Stimulated activated CD4-positive, alpha-beta T cell treated with anti-CD3 and anti-CD28 coated beads, TNF-alpha, amount 100 ng/mL, for 4 hours (primary cell): ENCODE measurements at places on chromosomes 16 and 17.

DNA sequence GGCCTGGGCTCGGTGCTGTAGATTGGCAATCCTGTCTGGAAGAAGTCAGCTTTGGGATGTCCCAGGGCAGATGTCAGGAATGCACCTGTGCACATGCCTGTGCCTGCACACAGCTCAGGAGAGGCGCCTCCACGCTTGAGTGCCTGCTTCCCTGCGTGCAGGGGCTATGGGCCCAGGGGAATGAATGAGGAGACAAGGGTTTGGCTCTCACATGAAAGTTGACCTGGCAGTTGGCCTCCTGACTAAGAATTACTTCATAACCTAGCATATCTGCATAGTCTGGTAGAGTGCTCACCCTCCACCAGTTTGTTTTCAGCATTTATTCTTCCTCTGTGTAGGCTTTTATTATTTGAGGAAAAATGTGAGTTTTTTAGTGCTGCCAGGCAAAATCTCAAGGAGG lies 50.0 kb downstream of the PLD6 start:
- no peak for DNase-seq

DNA sequence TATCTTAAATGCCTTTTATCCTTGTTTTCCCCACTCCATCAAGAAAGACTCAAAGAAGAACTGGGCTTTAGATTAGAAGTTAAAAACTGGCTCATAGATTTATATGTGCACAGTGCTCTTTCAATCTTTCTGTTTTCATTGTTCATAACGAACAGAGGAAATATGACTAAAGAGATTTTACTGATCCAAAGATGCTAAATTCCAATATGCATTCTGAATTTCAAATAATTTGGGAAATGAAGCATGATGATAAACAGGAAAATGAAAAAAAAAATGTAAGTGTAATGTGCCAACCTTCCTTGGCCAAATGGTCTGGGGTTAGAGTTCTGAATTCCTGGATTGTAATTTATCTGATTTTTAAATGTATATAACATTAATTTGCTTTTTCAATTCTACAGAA lies 25.0 kb upstream of the SMIM36 start:
- no peak for DNase-seq

GRCh38 chr16:2071454-2072202 lies 23.8 kb downstream of the TSC2 start:
- no peak for DNase-seq

DNA sequence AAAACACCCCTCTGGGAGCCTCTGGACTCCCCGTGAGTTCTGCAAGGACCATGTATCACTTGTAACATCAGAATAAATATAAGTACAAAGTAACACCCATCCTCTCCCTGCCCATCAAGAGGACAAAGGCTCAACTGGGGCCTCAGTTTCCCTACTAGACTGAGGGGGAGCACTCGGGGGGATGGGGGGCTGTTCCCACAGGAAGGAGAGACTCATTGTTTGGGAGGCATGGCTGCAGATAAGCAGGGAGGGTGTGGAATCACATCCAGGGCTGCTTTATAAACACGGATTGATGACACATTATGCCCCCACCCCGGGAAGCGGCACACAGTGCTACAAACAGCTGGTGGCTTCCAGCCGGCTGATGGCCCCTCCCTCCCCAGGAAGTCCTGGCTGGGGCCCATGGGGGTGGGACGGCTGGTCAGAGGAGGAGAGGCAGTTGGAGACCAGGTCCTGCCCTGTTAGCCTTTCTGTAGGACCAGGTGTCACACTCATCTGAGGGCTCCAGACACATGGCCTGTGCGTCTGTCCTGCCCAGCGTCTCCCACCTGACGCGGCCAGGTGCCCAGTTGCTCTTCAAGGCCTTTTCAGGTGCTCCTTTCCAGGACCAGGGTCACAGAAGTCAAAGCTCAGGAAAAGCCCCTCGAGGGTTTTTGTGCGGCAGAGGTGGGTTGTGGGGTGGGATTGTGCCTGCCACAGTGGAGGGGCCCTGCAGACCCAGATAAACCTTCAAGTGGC lies 1.3 kb upstream of the MPG start:
- DNase-seq, result no peak

DNA sequence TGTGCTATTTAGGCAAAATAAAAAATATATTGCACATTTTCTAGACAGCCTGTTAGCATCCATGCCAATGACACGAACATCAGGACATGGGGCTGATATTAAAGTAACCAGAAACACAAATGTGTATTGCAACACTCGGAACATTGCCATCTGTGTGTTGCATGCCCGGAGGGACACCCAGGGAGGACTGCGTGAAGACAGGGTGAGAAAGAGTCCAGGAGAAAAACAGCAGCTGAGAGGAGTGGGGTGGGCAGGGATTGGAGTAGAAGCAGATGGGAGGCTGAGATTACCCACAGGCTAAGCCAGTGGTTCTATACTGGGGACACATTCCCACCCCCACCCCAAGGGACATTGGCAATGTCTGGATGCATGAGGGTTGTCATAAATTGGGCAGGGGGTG lies 114.8 kb downstream of the GRIN2A start:
- no peak for DNase-seq

DNA sequence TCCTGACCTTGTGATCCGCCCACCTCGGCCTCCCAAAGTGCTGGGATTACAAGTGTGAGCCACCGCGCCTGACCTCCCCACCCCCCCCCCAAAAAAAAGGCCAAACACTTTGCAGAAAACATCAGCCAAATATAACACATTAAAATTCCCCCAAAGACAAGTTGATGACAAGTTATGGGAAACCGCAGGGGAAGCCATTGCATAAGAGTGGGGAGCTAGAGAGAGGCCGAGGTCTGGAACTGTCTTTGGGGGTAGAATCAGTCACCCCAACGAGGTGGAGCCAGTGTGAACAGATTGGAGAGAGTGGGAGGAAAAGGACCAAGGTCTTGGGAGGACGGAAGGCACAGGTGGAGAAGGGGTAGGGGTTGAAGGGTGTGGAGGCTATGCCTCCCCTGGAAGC lies 2.8 kb downstream of the DRC3 start:
- no peak for DNase-seq

DNA sequence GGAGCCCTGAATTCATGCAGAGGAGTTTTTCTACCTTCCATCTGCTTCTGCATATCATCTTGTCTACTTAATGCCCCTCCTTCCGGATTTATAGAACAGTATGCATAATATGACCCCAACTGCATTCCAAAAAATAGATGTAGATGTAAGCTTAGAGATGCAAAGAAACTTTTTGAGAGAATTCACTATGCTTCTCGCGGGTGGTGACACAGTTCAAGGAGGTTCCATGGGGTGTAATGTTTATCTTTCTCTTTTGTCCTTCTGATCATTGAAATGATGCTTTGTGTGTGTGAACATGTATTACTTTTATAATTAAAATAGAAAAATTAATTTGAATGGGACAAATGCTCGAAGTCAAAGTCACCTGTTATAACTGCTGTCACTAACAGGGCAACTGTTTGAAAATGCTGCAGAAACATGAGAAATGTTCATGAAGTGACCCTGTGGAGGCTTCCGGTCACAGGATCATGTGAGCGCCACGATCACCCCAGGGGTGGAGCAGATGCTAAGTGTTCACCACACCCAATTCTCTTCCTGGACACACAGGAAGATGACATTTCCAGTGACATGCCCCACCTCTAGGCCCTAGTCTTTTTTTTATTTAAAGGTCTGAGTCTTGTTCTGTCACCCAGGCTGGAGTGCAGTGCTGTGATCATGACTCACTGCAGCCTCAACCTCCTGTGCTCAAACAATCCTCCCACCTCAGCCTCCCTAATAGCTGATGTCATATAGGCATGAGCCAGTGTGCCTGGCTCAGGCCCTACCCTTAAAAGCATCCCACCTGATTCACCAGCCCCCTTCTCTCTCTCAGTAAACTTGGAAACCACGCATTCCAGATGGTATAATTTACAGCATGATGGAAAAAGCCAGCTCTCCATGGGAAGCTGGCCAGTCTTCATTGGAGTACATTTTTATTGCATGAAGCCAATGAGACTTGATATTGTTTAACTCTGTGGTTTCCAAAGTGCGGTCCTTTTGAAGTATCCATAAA lies 21.0 kb upstream of the AGRP start:
- DNase-seq, result no peak

GRCh38 chr17:32111141-32111771 lies 31.0 kb upstream of the RHOT1 start:
- DNase-seq, result no peak

DNA sequence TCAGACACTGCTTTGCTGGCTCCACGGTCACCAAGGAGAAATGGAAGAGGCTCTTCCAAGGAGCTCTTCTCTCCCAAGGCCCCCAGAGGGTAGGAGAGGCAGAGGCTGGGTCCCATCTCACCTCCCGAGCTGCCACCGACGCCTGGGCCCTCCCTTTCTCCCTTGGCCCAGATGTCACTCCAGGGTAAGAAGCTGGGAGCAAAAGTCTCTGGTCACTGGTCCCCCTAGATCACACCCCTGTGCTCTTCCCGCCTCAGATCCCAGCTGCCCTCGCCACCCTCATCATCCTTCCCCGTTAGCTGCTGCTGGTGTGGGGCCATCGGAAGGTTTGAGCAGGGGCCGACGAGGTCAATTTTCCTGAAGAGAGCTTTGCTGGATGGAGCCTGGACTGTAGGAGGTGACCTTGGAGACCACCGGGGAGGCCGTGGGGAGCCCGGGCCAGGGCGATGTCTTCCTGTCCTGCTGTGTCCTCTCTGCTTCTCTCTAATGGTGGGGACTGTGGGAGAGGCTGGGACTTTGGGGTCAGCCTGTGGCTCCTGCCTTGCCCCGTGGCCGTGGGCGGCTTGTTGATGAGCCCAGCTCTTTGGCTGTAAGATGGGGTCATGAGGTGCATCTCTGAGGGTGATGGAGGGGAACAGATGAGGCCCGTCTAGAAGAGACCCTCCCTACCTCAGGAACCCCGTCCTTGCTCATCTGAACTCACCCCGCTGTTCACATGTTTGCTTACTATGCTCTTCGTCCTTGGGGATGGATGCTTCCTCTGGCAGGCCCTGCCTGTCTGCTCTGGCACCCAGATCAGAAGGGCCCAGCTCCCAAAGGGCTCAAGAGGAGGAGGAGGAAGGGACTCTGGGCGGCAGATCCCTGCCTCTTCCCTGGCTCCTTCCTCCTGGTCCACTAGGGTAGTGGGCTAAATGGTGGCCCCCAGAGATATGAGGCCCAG lies 11.4 kb upstream of the RHBDF2 start:
- DNase-seq, result no peak

DNA sequence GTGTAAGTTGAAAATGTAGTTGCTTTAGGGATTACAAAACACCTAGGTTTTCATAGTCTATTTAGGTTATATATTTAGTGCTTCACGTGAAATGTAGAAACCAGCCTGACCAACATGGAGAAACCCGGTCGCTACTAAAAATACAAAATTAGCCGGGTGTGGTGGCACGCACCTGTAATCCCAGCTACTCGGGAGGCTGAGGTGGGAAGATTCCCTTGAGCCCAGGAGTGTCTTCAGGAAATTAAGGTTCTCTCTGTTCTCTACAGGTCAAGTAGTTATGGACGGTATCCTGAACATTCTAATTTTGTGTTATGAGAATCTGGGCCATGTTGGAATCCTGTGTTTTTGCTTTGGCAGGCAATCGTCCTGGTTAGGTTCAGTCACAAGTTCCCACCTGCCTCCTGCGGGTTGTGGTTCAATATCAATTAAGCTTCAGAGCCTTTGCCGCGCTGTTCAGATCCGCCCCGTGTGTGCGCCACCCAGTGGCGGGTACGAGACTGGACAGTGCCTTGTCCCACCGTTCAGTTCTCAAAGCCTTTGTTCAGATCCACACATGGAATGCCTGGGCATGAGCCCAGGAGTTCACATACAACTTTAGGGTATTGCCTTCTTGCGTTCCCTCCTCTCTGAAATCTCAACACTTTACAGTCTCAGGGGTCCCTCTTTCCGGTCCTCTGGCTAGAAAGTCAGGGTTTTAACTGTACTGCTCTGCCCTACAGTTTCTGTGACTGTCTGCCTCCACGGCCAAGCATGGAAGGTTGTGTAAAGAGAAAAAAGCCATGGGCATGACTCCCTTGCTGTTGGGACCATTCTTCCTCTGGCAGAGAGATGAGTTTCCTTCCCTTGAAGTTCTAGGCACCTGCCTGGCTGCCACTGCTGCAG lies 41.7 kb downstream of the HEATR6 start:
- peak; percentile 36 for DNase-seq

- DNase-seq, result no peak
Measured at GRCh38 chr16:85697431-85697830, 8.7 kb upstream of the GINS2 start.

GRCh38 chr16:51328733-51329132 lies 177.7 kb upstream of the SALL1 start:
- DNase-seq, result no peak

DNA sequence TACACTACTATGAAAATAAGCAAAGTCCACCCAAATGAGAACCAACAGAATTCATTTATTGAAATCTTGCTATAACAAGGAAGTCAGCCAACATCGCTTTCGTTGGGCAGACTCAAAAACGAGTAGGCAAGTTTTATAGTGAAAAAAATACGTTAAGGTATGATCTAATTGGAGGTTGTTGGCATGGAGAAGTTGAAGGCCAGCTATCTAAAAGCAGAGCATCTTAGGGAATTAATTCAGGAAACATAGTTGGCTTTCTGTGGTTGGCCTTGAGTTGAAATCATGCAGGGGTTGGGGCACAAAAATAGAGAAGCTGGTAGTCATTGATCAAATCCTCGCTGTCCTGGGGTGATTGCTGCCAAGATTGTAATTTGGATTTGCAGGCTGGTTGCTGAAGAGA lies 118.3 kb downstream of the PPM1E start:
- no peak for DNase-seq

DNA sequence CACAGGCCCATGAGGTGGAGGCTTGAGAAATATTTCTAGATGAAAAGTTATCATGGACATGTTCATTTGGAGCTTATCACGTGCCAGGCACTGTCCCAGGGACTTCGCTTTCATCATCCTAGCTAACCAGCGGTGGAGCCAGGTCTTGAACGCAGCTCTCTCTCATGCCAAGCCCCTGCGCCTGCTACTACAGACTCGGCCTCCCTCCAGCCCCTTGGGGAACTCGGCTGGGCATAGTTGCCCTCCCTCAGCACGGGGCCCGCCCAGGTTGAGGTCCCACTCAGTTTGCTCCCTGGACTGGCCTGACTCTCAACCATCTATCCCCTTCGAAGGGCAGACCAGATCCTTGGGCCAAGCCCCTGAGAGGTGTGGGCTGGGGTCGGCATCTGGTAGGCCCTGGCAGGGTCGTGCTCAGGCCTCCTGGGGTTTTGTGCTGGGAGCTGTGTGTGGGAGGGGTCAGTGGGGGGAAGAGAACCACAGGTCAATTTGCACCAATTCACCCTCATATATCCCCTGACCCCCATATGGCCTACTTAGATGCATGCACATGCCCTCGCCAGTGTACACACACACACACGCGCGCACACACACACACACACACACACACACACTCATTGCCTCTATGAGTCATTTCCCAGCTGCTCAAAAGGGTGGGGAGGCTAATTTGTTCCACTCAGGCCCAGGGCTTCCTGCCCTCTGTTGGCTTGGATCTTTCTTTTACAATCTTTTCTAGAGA lies 12.1 kb upstream of the SCN4A start:
- DNase-seq, result peak; percentile 49
